ENCODE measurements at places on chromosomes 12 and 14.

- peak; percentile 44 for DNase-seq
These were observed 123.5 kb downstream of the ESRRB start for GRCh38 chr14:76499399-76499798.

- DNase-seq: no peak
These were observed 2.6 kb downstream of the GDF11 start for GRCh38 chr12:55745361-55746173.

- no peak for DNase-seq
These were observed 248.4 kb downstream of the ASCL1 start for GRCh38 chr12:103205906-103206305.

DNA sequence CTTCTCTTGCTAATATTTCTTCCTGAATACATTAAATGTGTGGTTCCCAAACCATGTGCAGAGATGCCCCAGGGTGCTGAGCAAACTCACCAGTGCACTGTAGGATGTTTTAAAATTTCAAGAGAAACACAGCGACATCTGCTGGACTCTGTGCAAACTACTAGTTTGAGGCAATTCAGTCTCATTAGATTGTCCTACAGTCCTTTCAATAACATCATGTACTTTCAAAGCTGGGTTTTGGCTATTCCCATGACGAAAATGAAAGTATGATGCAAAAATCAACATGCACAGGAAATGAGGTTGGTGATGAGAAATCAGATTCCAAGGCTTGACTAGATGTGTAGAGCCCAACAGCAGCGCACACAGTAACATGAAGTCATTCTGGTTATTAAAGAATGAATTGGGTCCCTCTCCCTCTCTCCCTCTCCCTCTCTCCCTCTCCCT is 66.3 kb downstream of the CLIP1 start:
- peak; percentile 21 for DNase-seq

- DNase-seq: peak; percentile 0
These were observed 146.6 kb downstream of the NRXN3 start for GRCh38 chr14:78316786-78317185.

DNA sequence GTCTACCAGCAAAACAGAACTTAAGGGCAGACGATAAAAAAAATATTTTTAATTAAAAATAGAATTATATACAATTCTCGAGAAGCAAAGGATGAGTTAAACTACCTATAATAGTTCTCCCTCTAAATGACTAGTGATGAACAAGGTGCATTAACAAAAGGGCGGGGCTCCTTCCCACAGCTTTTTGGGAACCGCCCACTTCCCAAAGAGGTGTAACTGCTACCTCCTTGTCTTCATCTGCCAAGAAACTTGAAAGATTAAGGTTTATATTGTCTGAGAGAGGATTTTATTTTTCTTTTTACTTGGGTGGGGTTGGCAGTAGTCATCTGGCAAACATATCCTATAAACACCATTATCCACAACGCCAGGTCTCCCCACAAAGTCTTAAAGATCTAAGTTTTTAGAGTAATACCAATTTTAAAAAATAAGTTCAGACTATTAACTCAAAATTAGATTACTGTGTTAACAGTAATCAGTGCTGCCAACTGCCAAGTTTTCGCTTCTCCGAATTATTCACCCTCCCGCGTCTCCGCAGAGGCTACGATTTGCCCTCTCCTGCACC is 938 bp downstream of the RALGAPA1 start:
- no peak for DNase-seq

DNA sequence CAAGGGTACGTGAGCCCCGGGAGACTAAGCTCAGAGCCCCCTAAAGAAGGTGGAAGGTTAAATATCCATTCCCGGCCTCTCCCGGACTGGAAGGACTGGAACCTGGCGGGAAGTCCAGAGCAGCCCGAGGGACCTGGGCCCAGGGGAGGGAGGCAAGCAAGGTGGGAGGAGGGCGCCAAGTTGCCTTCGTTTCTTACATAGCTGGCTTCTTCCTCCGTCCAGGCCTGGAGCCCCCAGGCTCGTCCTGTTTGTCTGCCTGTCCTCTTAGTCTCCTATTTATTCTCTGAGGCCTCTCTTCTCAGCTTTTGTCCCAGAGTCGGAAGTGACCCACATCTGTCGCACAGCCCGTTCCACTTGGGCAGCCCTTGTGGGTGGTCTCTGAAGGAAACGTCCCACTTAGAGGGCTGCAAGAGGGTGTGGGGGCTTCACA is 745 bp downstream of the PCK2 start:
- DNase-seq: no peak

DNA sequence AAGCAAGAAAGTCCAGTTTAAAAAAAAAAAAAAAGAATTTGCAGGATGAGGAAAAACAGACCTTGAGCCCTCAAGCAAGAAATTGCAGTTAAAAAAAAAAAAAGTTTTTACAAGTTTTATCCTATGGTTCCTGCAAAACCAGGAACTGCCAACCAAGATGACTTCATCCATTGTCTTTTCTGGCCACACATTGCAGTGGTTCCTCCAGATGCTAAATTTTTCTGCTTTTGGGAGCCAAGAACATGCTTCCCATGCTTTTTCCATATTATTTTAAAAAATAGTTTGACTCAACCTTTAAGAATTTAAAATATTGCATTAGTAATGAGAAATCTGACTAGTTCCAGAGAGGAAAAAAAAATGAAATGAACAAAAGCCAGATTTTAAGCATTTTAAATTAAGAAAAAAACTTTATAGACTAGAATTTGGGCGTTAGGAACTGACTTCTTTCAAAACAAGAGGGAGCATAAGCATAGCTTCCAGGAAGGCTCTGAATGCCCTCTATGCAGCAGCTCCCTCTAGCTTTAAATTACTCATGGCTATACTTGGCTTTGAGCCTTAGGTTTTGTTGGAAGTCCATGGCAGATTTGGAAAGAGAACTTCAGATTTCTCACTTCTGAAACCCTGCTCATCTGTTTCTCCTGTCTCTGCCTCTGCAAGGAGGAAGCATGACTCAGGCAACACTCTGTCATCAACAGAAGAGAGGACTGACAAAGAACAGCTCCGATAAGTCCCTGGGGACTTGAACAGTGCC is 124.5 kb downstream of the GPR65 start:
- DNase-seq: peak; percentile 61

- DNase-seq: peak; percentile 12
These were observed 359.6 kb downstream of the BMP4 start for GRCh38 chr14:53596853-53597525.

- no peak for DNase-seq
These were observed 218.0 kb downstream of the DUSP6 start for GRCh38 chr12:89134213-89134770.

DNA sequence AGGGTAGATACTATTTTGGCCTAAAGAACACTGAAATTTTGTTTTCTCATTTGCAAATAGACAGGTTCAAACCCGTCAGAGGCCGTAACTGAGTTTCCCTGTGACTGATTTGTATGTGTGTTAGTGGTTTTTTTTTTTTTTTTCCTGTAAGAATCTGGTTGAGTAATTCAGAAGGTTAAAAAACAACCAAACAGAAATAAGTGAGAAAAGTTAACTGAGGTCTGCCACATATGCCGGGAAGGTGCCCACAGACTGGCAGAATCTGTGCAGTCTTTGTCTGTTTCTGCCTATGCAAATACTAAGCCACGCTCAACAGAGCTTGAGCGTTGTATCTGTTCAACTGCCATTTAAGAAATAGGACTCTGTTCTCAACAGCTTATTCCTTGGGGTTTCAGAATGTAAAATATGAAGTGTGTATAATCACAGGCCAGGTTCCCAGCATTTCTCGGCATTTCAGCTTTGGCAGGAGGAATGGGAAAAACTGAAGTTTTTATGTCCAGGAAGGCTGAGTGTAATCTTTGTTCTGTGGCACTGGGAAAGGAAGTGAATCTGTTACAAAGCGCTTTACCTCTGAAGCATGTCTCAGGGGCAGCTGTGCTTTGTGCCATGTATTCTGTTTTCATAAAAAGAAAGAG is 181.9 kb downstream of the PRKCH start:
- DNase-seq: no peak

DNA sequence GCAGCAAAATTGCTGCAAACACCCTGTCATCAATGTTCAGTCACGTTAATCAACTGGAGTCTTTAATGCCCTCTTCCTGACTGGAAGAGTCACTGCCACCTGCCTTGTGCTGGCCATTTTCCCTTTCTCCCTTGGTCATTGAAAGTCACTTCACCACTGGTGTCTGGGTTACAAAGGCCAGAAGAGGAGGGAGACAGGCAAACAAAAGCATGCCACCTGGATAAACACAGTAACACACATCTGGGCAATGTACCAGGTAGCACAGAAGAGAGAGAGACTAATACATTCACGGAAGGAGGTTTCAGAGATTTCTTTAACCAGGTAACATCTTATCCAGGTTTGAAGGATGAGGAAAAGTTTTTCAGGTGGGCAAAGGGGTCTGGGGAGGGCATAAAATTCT is 32.7 kb downstream of the GPHB5 start:
- DNase-seq: no peak

DNA sequence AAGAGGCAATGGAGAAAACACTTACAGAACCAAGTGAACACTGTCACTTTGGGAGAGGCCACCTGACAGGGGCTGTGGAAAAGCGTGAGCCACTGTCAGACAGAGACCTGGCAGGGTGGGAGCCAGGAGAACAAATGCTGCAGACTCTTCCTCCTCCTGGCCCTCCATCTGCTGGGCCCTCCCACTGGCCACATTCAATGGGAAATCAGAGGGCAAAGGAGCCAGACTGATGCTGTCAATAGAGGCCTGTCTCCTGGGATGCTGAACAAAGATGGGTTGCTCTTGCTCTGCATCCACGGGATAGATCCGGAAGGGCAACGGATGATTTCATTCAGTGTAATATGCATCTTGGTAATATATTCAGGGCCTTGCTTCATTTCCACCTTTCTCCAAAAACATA is 44.9 kb upstream of the BCAT1 start:
- DNase-seq: no peak

- DNase-seq: peak; percentile 65
These were observed 23.4 kb upstream of the BEGAIN start for GRCh38 chr14:100610511-100611217.

GRCh38 chr14:45253754-45254310 is 830 bp upstream of the MIS18BP1 start:
- no peak for DNase-seq

DNA sequence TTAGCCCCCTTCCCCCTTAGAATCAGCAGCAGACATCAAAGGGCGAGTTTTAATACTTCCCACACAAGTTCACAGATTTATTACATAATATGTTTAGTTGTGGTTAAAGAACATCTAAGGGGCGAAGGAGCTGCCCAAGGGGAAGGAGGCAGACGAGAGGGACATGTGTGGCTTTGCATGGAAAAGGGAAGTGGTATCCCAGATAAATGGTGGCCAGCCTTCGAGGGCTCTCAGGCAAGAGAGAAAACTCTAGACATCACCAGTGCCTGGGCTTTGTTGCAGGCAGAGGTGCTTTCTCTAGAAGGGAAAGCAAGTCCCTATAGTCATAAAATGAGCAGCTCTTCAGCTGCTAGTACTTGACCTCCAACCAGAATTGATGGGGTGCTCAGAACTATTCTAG is 121.2 kb downstream of the CACNA1C start:
- DNase-seq: no peak

- no peak for DNase-seq
These were observed 1241.2 kb upstream of the FLRT2 start for GRCh38 chr14:84288781-84289180.

DNA sequence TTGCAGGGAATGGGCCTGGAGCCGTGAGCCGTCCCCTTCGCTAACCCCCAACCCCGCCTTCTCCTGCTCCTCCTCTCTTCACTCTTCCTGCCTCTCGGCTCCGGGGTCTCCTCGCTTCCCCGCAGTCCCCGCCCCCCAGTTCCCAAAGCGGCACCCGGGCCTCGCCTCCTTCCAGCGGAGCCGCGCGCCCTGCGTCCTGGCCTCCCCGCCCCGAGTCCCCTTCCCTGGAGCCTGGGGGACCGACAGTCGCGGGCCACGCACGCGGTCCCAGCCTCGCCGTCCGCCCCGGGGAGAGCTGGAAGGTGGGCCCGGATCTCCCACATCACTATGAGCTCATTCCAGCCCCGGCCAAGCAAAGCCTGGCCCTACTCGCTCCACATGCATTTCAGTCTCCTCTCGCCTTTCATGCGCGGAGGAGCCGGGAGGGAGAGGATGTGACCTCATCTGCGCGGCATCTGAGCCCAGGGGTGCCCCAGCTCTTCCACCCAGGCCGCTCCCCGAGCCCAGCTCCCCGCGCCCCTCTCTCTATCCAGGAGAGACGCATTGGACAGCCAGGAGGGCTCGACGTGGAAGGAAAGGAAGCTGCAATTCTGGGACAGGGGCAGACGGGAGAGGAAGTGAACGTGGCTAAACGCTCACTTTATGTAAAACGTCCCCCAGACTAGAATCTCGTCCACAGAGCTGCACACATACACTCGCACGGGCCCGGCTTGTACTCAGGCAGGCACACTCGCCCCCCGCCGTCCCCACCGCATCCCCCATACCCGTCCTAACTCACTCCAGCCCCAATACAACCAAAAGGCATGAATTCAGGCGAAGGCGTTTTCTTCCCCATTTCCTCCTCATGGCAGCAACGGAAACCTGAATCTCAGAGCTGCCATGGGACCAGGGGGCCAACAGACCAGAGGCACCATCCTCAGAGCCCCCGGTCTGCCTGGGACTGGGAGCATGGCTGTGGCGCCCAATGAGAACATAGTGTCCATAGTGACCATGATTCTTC is 108.7 kb upstream of the CCND2 start:
- DNase-seq: peak; percentile 74

DNA sequence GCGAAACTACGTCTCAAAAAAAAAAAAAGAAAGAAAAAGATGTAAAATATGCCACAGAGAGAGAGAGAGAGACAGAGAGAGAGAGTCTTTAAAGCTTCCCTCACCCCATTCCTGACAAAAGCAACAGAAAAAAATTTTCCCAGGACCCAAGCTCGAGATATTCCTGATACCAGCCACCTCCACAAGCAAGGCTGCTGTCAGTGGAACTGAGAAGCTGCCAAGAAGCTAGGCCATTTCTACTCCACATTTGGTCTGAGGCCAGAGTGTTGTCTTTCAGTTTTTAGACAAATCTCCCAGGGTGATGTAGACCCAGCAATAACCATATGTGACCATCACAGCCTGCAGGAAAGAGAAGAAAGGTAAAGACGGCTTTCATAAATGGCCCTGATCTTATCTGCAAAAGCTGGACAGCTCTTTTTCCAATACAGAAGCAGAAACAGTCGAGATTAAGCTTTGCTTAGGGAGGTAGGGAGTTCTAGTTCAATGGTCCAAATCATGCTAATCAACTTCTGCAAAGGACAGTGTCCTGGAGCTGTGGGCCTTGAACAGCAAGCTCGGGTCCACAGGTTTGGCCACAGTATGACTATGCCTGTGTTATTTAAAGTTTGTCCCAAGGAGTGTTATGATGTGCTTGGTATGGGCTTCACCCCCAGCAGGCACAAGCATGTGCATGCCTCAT is 130.3 kb upstream of the NUDT4 start:
- DNase-seq: no peak

Data from MG63 (cell line).